A549 treated with Hydrocortisone at 1 μM for 4 hours (cell line): ENCODE measurements at places on chromosomes 1 and 21. TPM values are rescaled to one million over a fixed set of nuclear protein-coding genes. Genes with fewer than 3 reads are reported as not detected.

SLC45A1 gene
- 7.2 to 11.9 TPM (median 10.3 TPM) in 5 replicates for total RNA-seq

ITLN1 gene
- not detected in 5 replicates for total RNA-seq

OR6N1 gene
- not detected in 5 replicates for total RNA-seq

VASH2 gene
- 1.6 to 3.8 TPM (median 3.0 TPM) in 5 replicates for total RNA-seq

RNPEP gene
- total RNA-seq = 85.2 to 89.4 TPM (median 87.7 TPM) in 5 replicates

DDOST gene
- total RNA-seq = 196 to 212 TPM (median 208 TPM) in 5 replicates

RIMKLA gene
- total RNA-seq = 0.38 to 0.90 TPM (median 0.66 TPM) in 5 replicates

AK5 gene
- 6.9 to 8.0 TPM (median 7.9 TPM) in 5 replicates for total RNA-seq
